Activated CD4-positive, alpha-beta memory T cell treated with anti-CD3 and anti-CD28 coated beads, Interleukin-2, amount 10 ng/mL, durations not matched to agents 7 days and 5 days (primary cell): ENCODE measurements at places on chromosomes 16 and 17. TPM values are rescaled to one million over a fixed set of nuclear protein-coding genes. Genes with fewer than 3 reads are reported as not detected.

The SPEM1 gene
- total RNA-seq: not detected

- H3K4me1 ChIP-seq: peaks cover 30% of the 10 kb centered on the region
- peaks cover 54% of the 10 kb centered on the region for H3K27me3 ChIP-seq
- no peak for DNase-seq
- no peaks in the 10 kb centered on the region for H3K36me3 ChIP-seq
- no peak overlapping the region for H3K4me3 ChIP-seq
- no peak overlapping the region for H3K27ac ChIP-seq
These were observed 11.0 kb downstream of the ADORA2B start for GRCh38 chr17:15955793-15956541.

GRCh38 chr16:53598511-53599275 is 95.7 kb upstream of the AKTIP start:
- H3K27me3 ChIP-seq: no peaks in the 10 kb centered on the region
- no peaks in the 10 kb centered on the region for H3K4me1 ChIP-seq
- no peak for DNase-seq
- no peaks in the 10 kb centered on the region for H3K36me3 ChIP-seq

GRCh38 chr16:55489956-55490265 is 10.9 kb downstream of the MMP2 start:
- H3K4me3 ChIP-seq: no peak overlapping the region
- H3K4me1 ChIP-seq: no peaks in the 10 kb centered on the region
- H3K36me3 ChIP-seq: no peaks in the 10 kb centered on the region

GRCh38 chr17:81200695-81201580 is 21.8 kb downstream of the CEP131 start:
- no peaks in the 10 kb centered on the region for H3K4me1 ChIP-seq
- no peak overlapping the region for H3K4me3 ChIP-seq
- H3K27me3 ChIP-seq: no peaks in the 10 kb centered on the region
